ENCODE measurements at places on chromosomes 13 and 19.

DNA sequence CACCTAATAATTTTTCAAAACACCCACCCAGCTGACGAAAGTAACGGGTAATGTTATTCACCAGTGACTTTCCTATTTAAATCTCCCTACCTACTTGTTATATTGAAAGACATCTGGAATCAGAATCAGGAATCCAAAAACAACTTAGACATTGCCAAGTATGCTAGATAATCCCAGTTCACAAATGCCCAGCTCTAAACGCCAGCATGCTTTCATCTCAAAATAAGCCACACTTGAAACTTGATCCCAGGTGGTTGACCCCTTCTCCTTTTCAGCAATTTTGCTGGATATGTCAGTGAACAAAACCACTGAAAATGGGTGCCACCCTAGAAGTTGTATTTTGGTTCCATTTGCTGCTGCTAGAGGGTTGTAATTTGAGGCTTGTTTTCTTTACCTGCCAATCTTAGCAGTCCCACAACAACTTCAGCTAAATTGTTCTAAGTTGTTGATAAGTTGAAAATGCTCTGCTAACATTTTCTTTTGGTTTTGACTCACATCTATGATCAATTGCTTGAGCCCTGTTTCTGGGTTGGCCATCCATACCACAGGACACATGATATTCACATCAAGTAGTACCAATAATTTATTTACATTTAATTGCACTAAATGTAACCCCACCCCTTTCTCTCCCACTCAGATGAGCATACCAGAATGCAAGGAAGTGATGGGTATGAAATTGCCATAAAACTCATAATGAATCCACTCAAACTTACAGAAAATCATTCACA is 66.4 kb downstream of the DCT start:
- no peak for DNase-seq

GRCh38 chr13:66926200-66926850 is 303.8 kb downstream of the PCDH9 start:
- no peak for DNase-seq

- peak; percentile 82 for DNase-seq
Observed at GRCh38 chr13:26480246-26480855, 77.1 kb upstream of the WASF3 start.

- DNase-seq, result no peak
Observed at GRCh38 chr13:35573639-35574038, 97.2 kb upstream of the MAB21L1 start.

DNA sequence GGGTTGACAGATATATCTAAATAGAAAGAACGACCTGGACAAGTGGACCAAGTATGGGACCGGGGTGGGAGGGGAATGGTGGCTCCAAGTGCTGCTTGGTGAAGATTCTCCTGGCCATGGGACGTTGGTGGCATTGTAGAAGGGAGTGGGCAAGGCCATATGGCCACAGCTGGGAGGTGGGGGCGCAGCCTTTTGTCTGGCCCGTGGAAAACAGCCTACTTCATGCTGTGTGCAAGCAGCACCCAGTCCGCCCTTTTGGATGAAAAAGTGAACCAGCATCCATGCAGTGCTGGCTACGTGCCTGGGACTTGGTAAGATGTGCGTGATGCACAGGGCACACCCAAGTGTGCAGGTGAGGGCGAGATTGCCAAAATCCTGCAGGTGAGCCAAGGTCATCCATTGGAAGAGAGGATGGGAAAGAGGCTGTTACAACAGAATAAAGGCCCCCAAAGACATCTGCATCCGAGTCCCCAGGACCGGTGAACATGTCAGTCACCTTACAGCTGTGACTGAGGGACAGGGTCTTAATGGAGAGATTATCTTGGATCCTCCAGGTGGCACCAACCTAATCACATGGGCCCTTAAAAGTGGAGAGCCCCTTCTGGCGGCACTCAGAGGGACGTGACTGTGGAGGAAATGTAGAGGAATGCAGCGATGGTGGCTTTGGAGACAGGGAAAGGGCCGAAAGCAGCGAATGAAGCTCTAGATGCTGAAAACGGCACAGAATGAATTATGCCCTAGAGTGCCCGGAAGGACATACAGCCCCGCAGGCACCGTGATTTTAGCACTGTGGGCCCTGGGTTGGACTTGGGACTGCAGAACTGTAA is 40.8 kb downstream of the TEX29 start:
- no peak for DNase-seq

DNA sequence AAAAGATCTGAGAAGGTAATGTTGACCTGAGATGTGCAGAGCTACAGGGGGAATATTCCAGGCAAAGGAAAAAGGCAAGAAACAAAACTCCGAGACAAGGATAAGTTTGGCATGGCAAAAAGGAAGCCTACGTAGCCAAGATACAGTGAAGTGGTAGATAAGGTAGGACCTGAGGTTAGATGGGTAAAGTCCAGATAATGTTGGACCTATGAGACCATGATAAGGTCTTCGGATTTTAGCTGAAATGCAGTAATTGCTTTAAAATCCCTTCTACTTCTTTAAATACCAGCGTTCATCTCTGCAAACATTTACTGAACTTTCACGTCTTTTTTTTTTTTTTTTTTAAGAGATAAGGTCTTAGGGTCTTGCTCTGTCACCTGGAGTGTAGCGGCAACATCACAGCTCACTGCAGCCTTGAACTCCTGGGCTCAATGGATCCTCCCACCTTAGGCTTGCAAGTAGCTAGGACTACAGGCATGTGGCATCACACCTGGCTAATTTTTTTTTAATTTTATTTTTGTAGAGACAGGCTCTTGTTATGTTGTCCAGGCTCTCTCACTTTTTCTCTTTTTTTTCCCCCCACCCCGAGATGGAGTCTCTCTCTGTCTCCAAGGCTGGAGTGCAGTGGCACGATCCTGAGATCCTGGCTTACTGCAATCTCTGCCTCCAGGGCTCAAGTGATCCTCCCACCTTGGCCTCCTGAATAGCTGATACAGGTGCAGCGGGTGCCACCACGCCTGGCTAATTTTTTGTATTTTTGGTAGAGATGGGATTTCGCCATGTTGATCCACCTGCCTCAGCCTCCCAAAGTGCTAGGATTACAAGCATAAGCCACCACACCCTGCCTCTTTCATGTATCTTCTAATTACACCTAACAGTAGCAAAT is 4.2 kb upstream of the WBP4 start:
- peak; percentile 47 for DNase-seq

- DNase-seq, result no peak
Observed at GRCh38 chr13:29556742-29557141, 38.7 kb downstream of the SLC7A1 start.

DNA sequence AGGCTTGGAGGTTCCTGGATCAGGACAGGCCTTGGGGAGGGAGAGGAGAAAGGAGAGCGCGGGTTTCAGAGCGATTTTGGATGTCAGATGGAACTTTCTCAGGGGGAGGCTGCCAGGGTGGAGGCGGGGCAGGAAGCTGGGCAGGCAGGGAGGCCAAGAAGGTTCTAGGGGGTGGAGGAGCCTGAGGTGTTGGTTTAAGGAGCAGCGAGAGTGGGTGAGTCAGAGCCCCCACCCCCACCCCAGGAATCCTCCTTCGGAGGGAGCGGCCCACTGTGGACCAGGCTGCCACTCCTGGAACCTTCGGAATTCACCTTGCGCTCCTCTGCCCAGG is 15.9 kb upstream of the NOP53 start:
- no peak for DNase-seq

- DNase-seq, result peak; percentile 57
Observed at GRCh38 chr19:51689751-51690453, 3.2 kb upstream of the SPACA6 start.

- peak; percentile 81 for DNase-seq
Observed at GRCh38 chr19:46945694-46946489, 73.7 kb upstream of the NPAS1 start.

- no peak for DNase-seq
Observed at GRCh38 chr13:68696907-68697306, 1410.7 kb upstream of the ATXN8OS start.

DNA sequence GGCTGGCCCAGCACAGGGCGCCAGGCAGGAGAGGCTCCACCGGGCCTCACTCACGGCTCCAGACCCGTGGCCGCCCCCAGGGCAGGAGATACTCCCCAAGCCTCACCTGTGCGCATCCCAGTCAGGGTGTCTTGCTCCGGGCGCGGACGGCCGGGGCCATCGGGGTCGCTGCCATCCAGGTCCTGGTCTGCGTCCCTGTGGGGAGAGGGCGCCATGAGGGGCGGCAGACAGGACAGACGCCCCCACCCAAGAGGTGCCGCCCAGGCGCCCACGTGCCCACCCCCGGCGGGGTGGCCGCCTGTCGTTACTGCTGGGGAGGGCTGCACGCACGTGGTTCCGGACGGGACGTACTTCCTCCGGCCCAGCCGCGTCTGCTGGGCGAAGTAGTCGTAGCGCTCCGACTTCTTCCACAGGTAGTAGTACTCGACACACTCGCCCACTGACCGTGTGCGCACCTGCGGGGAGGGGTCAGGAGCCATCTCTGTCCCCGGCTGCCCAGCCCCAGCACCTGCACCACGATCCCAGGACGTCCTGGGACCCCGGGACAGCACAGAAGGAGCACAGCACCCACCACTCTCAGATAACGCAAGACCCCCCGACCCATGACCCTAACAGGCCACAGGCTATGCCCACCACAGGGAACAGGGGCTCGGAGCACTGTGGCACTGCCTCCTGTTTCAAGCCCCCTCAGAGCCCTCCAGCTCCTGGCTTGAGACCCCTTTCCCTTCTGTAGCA is 17.4 kb upstream of the PLPP2 start:
- no peak for DNase-seq

- no peak for DNase-seq
Observed at GRCh38 chr13:35460061-35460460, 16.4 kb downstream of the MAB21L1 start.

DNA sequence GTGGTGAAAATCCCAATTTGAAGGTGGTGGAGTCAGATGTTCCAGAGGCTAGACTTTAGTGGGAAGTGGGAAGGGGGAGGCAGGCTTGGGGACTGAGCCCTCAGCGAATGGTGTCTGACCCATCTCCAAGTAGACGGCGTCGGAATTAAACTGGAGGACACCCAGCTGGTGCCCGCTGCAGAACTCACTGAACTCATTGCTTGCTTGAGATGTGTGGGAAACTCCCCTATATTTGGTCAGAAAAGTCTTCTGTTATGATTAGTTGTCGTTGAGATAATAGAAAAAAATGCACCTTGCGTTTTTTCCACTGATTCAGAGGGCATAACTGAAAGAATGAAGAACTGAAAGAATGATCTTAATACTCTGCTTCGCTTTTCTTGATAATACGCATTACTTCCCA is 871 bp upstream of the ZNF583 start:
- no peak for DNase-seq

DNA sequence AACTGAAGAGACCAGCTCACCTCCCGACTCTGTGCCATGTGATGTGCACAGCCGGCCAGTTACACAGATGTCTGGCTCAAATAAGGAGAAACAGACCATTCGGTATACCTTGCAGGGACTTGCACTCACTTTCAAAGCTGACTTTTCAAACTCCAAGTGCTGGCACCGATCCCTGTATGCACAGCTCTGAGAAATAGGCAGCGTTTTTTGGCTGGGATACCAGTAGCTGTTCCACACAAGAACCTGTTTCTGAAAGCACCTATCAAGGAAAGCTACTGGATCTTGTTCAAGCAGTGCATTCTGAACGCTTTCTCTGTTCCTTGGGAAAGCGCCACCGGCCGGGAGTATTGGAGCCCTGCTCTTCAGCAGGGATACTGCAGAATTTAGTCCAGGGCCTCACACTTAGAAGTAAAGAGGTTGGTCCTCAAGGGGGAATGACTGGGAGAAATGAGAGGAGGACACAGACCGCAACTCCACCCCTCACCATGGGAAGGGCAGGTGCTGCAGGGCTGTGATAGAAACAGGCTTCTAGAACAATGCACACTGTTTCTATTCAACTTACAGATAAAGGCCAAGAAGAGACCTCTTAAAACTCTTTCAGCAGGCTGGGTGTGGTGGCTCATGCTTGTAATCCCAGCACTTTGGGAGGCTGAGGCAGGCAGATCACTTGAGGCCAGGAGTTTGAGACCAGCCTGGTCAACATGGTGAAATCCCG is 53.6 kb upstream of the PABPC3 start:
- DNase-seq, result no peak

GRCh38 chr13:74687442-74688182 is 553.4 kb upstream of the KLF12 start:
- no peak for DNase-seq

DNA sequence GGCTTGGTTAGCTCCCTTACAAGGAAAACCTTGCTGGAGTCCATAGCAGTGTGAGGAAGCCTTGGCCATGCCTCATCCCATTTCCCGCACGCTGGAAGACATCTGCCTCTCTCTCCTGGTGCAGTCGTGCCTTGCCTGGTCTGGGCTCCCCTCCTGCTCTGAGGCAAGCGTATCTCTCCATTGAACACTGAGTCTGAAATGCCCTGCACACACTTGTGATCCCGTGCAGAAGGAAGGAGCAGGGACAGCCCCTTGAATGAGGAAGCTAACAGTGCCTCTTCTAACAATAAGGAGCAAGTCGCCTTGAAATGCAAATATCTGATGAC is 407 bp upstream of the ZNF440 start:
- no peak for DNase-seq

DNA sequence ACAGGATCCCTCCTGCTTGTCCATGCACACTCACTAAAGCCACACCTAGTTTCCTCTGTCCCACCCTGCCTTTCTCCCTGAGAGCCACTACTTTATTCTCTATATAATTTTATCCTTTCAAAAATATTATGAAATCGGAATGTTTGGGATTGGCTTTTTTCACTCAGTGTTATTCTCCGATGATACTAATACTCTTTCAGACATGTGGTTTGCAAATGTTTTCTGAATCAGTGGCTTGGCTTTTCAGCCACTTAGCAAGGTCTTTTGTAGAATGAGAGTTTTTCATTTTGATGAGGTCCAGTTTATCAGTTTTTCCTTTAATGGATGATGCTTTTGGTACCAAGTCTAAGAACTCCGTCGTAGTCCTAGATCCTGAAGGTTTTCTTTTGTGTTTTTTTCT is 11.6 kb downstream of the SPATA13 start:
- DNase-seq, result no peak

DNA sequence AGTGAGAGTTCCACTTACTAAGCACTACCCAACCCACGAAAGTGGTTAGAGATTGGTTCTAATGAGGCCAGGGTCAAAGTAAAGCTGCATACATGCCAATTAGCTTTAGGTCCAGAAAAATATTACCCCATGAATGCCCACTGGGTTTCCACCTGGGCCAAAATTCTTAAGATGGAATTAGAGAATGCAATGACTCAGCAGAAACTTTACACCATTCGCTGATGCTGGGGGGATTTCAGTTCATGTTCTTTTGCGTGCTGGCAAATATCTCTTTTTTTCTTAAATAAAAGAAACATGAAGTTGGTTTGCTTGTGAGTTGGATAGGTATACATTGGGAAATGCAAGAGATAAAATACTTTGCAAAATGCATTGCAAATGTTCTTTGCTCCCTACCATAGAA is 715.3 kb upstream of the MIR17HG start:
- DNase-seq, result no peak
